ENCODE measurements at places on chromosomes 4 and X.

DNA sequence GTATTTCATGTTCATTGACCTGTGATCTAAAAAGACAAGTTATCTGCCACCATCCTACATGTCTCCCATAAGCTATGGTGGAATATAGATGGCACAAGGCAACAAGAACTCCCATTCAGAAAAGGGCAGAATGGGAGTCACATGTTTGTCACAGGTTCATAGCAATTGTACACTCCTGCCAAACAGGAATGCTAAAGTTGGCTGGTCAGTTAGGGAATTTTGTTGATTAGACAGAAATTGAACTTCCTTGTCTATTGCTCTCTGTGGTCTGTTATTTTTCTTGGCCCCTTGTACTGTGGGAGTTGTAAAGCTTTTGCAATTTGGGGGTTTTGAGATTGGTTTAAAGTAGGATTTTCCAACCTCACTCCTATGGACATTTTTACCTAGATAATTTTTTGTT, 101.7 kb upstream of the SOD3 start:
- no peak for DNase-seq

GRCh38 chrX:149513825-149514428, 8.8 kb upstream of the IDS start:
- DNase-seq: peak; percentile 31

- DNase-seq: no peak
These were observed 203.3 kb upstream of the EMCN start for GRCh38 chr4:100721077-100721476.

- no peak for DNase-seq
These were observed 229.1 kb downstream of the DCTD start for GRCh38 chr4:182688081-182688480.

DNA sequence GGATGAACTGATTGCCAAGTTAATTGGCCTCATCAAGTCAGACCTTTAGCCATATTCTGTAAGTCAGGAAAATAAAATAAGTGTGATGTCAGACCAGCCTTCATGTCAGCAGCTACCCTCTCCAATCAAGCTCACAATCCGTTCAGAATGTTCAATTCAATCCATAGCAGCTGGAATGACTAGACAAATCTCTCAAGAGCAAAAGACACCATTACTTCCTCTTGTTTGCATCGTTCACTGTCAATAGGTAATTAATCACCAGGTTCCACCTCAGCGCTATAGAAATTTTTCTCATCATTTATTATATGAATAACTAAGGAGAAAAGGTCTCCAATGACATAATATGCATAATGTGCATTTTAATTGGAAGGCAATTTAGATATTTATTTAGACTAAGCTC, 321.0 kb upstream of the GRIA3 start:
- no peak for DNase-seq

- DNase-seq: no peak
These were observed 50.2 kb upstream of the FAM9A start for GRCh38 chrX:8851231-8851886.

DNA sequence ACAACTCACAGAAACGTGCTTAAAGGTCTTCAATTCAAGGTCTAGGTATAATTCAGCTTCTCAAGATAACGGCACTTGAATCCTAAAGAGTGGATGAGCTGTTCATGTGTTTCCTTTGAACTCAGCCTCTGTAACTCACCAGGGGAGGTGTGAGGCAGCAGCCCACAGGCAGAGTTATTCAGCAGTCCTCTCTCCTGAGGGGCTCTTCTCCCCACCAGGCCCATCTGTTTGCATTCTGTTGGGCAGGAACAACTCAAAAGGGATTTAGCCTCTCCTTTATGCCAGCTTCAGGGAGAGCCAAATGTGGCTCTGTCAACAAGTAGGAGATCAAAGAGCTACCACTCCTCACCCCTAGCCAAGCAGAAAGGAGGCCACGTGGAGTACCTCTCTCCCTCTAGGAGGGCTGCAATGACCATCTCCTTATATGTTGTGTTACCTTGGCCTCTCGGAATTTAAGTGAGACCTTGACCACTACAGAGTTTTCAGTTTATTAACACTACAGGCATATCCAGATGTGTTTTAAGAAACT, 151.2 kb downstream of the SPATA18 start:
- no peak for DNase-seq

DNA sequence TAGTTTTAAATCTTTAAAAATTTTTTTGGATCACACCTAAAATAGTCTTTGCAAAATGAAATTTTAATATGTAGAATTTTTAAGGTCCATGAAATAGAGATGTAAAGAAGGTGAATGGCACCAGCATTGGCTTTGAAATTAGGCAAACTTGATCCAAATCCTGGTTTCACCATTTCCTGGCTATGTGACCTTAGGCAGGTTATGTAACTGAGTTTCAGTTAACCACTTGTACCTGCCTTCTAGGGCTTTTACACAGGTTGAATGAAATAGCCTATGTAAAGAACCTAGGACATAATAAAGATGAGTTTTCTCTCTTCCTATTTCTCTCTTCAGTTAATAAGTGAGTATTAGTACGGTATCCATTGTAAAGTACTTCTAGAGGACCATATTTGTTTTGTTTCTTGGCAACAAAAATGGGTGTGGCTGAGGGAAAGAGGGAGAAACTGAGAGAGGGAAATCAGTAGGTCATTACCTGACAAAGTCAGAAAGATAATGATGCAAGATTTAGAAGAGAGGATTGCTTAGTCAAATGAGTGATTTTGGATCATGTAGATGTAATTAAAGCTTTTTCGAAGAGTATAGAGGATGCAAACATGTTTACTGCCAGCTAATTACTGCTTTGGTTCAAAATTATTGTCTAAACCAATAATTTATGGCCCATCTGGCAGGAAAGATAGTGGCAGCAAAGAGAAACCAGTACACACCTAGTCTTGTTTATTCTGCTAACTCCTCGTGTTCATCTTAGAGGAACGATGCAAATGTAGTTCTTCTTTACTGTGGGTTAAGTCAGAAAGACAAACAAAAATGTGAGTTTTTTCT, 81.9 kb downstream of the PDLIM5 start:
- DNase-seq: no peak

GRCh38 chrX:9231491-9231890, 197.6 kb upstream of the FAM9B start:
- DNase-seq: no peak

GRCh38 chr4:112289407-112290253, 3.9 kb upstream of the TIFA start:
- no peak for DNase-seq

- DNase-seq: no peak
These were observed 50.9 kb upstream of the RAP1GDS1 start for GRCh38 chr4:98210281-98210680.

- DNase-seq: peak; percentile 71
These were observed 10.4 kb downstream of the SLC9B1 start for GRCh38 chr4:103008875-103009729.

DNA sequence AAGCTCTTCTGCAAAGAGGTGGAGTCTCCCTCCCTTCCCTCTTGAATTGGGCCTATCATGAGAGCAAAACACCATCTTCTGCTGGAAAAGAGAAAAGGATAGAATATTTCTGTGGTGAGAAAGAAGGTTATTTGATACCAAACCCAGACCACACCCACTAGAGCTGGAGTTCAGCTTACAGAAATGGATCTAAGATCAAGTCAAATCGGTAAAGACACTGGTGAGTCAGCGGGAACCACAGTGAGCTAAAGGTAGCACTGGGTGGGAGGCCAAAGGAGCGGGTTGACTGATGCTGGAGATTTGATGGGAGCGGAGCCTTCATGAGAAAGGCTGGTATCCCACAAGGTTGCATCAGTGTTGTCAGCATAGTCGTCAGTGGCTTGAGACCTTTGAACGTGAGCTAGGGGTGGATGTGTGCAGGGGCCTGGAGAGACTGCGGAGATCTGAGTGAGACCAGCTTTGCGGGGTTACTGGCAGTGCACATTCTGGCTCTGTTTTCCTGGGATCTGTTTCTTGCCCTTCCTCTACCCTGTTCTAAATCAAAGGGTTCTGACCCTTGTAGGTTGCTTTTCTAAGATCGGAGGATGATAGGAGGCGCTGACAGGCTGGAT, 106.4 kb upstream of the SCOC start:
- no peak for DNase-seq

- no peak for DNase-seq
These were observed 55.5 kb downstream of the MID1IP1 start for GRCh38 chrX:38856670-38857265.

GRCh38 chrX:154712781-154713740, 37.8 kb downstream of the GAB3 start:
- DNase-seq: peak; percentile 87

Measured in CD4-positive, alpha-beta T cell treated with Interleukin-4 for 4 hours (primary cell).